Glomerular endothelial cell (primary cell): ENCODE measurements at places on chromosomes 4 and X. TPM values are rescaled to one million over a fixed set of nuclear protein-coding genes. Genes with fewer than 3 reads are reported as not detected.

The EIF4E gene
- total RNA-seq = 102 and 108 TPM in 2 replicates

The HSFX4 gene
- total RNA-seq = not detected in 2 replicates

The PCDH19 gene
- 0.34 and 1.2 TPM in 2 replicates for total RNA-seq

GRCh38 chr4:10697086-10697485, 12.5 kb upstream of the CLNK start:
- no peak for DNase-seq

GRCh38 chr4:114782415-114783214, 184.0 kb downstream of the UGT8 start:
- DNase-seq = no peak

DNA sequence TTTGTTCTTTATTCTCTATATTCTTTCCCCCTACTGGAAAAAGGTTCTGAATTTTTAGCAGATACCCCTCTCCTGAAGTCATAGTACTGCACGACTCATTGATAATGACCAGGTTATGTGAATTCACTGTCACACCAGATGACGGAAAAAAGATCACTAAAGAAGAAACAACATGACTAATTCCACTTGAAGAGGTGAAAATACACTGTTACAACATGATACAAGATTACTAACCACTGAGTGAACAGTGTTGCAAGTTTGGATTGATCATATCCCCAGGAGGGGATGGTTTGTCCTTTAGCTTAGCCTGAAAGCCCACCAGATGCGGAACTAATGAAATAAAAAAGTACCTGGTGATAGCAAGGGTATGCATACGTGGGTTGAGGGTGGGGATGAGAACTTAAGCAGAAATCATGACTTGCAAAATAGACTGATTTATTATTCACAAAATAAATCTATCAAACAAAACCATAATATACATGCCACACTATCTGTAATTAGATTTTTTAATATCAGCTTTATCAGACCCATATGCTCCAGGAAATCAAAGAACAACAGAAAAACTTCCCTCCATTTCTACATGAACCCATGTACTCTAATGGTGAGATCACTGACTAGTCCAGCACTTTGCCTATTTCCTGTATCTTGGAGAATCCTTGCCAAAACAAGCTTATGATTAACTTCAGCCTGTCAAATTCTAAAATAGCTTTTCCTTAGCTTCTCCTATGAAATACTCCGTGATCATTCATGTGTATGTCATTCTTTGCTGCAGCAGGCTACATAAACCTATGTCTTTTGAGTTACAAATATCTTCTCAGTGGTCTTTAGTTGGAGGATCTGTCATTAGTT, 257.4 kb upstream of the AGA start:
- DNase-seq = no peak

GRCh38 chr4:140057701-140058100, 96.3 kb downstream of the MAML3 start:
- DNase-seq = no peak
